ENCODE measurements at places on chromosomes 2 and 18.

DNA sequence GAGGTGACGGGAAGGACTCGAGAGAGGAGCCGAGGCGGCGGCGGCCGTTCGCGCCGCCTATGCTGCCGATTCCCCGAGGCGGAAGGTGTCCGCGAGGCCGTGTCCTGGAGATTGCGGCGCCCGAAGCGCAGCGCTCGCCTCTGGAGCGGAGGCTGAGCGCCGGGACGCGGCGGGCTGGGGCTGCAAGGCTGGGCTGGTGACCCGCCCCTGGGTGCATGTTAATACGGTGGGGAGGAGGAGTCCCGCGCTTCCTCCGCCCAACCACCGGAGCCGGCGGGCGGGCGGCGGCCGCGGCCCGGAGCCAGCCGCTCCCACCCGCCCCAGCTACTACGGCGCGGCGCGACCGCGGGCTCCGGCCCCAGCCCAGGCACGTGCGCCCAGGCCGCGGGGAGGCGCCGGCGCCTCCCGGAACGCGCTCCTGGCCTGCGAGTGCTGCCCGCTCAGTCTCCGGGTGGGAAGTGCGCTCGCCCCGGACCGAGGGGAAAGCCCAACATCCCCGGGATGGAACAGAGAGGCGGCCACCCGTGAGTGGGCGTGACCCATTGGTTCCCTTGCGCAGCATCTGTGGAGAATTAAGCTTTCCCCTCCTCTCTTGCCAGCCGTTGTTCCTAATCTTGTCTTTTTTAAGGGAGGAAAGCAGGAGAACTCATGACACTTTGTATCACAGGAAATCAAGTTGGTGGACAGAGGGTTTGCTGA lies at the start of gene DLGAP1:
Gene DLGAP1, minus strand, starts transcription at position 195 of the 699 bp plus-strand sequence.
- no peak for DNase-seq

DNA sequence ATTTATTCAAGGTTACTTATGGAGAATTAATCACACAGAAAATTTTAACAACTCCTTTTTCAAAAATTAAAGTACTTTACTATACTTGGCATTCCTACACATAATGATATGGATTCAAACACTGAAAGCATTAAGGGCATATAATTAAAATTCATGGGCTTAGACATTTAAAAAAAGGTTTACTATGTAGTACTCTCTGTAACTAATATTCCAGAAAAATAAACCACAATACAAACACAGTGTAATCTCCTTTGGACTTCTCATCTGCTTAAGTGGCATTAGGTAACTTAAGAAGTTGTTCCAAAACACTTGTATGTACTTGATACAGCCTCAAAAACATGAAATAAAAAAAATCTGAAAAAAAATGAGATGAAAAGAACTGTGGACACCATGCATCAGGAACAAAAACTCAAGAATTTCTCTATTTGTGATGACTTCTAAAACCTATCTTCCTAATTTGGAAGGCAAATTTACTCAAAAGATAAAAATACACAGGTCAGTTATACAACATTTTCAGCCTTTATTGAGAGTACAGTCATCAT lies 21.0 kb downstream of the C1D start:
- no peak for DNase-seq

- DNase-seq = no peak
Observed at GRCh38 chr2:159131267-159131913, 155.1 kb downstream of the WDSUB1 start.

DNA sequence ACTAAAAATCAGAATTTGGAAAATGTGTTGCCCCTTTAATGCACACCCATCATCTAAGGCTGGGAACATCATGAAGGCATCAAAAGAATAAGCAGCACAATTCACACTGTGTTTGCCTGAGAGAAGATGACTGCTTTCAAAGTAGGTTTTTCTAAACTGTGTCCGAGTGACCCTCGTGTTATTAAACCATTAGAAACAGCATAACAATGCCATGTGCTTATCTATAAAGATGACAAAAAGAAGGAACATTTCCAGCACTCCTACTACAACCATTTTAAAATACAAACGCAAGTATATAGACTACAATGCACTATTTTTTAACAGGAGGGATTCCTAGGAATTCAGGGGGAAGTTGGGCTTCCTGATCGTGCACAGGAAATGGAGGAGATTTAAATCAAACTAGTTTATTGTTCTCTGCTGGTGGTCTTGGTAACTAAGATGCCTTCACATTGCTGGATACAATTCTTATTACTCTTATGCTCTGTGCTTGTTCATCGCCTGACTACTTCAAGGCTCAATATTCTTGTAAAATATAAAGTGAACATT lies 305.9 kb upstream of the CCDC68 start:
- DNase-seq = no peak

- no peak for DNase-seq
Observed at GRCh38 chr2:166104773-166105172, 23.0 kb downstream of the SCN1A start.

- no peak for DNase-seq
Observed at GRCh38 chr2:198063242-198063641, 258.8 kb downstream of the PLCL1 start.
